Renal cortex interstitium (tissue), 15 donors: ENCODE measurements at places on chromosomes 16 and 17. TPM values are rescaled to one million over a fixed set of nuclear protein-coding genes. Genes with fewer than 3 reads are reported as not detected.

Gene ANTKMT
- polyA plus RNA-seq: 10.4 TPM

Gene CES3
- 5.1 TPM for polyA plus RNA-seq

Gene STX1B
- 1.2 TPM for polyA plus RNA-seq

Gene PRDM7
- polyA plus RNA-seq: 0.76 TPM

Gene HSPB9
- polyA plus RNA-seq: 0.46 TPM

Gene ZNF624
- polyA plus RNA-seq: 10.5 TPM

Gene PRSS21
- not detected for polyA plus RNA-seq

Gene PIRT
- not detected for polyA plus RNA-seq

Gene USP31
- 7.7 TPM for polyA plus RNA-seq
